ENCODE measurements at places on chromosomes 1 and 21. TPM values are rescaled to one million over a fixed set of nuclear protein-coding genes. Genes with fewer than 3 reads are reported as not detected.

Gene SPATA45
- total RNA-seq = not detected

Gene FAM78B
- 0.16 TPM for total RNA-seq

Gene TNFSF4
- total RNA-seq = 2.1 TPM

DNA sequence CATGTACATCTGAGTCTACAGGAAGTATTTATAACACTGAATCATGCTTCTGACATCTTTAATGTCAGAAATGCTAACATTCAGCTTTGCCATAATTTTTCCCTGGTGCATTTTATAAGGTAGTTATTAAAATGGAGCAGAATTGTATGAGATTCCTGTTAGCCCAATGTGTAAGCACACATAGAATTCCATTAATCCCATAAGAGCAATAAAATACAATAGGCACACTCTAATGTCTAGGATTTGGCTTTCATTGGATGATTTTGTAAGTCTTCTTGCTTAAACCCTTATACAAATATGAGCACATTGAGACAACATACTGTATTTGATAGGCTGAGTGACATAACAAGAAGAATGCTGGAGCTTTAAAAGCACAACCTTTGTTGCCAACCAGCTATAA lies 256.4 kb downstream of the HMCN1 start:
- H3K36me3 ChIP-seq = peaks cover 6% of the 10 kb centered on the region
- DNase-seq = no peak
- H3K4me1 ChIP-seq = no peaks in the 10 kb centered on the region
- H3K4me3 ChIP-seq = no peak overlapping the region
- H3K27me3 ChIP-seq = no peaks in the 10 kb centered on the region

DNA sequence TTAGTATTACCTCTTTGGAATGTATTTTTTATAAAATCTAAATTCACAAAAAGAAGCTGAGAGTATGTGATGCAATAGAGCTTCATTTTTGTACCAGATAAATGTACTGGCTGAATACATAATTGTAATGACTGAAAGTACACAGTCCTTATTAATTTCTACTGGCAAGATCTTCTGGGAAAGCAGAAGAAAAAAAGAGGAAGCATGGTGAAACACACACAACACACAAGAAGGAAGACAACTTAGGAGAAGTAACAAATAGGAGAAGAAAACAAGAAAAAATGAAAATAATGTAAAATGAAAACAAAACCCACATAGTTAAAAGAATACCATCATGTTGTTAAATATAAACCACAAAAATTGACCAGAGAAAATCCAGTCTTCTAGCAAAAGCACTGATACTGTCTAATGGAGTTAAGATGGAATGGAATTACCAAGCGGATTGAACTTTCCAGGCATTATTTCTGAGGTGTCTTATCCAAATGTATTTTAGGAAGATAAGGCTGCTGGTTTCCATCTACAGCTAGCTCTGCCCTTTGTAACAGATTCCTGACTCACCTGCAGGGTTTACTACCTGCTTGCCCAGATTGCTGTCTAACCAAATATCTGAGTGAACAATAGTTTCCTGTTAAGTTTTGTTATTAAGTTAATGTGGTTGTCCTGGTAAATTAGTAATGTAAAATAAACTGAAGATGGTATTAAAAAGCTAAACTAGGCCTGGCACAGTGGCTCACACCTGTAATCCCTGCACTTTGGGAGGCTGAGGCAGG lies 4.5 kb upstream of the COP1 start:
- H3K27ac ChIP-seq = no peak overlapping the region
- H3K4me3 ChIP-seq = no peak overlapping the region
- H3K36me3 ChIP-seq = no peaks in the 10 kb centered on the region

- no peaks in the 10 kb centered on the region for H3K27me3 ChIP-seq
- H3K4me1 ChIP-seq = peaks cover 11% of the 10 kb centered on the region
- H3K36me3 ChIP-seq = no peaks in the 10 kb centered on the region
- H3K4me3 ChIP-seq = no peak overlapping the region
Measured at GRCh38 chr1:236082526-236082925, 17.6 kb upstream of the NID1 start.

GRCh38 chr1:181972256-181972655 lies 89.3 kb downstream of the ZNF648 start:
- H3K27me3 ChIP-seq = peaks cover 9% of the 10 kb centered on the region
- no peak overlapping the region for H3K27ac ChIP-seq
- H3K4me3 ChIP-seq = no peak overlapping the region
- DNase-seq = no peak

GRCh38 chr1:68953311-68953710 lies 456.4 kb upstream of the DEPDC1 start:
- no peaks in the 10 kb centered on the region for H3K36me3 ChIP-seq
- no peak for DNase-seq
- H3K4me3 ChIP-seq = no peak overlapping the region
- H3K27me3 ChIP-seq = no peaks in the 10 kb centered on the region

DNA sequence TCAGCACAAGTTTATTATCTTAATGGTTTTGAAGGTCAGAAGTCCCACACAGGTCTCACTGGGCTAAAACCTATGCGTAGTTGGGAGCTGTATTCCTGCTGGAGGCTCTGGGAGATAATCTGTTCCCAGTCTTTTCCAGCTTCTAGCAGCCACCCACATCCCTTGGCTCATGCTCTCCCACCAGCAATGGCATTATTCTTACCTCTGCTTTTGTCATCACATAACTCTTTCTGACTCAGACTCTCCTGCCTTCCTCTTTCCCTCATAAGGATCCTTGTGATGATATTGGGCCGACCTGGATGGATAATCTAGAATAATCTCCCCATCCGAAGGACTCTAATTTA lies 122.2 kb upstream of the PRDX6 start:
- no peaks in the 10 kb centered on the region for H3K27me3 ChIP-seq
- H3K36me3 ChIP-seq = peaks cover 20% of the 10 kb centered on the region
- no peak overlapping the region for H3K27ac ChIP-seq
- peaks cover 25% of the 10 kb centered on the region for H3K4me1 ChIP-seq
- DNase-seq = no peak

DNA sequence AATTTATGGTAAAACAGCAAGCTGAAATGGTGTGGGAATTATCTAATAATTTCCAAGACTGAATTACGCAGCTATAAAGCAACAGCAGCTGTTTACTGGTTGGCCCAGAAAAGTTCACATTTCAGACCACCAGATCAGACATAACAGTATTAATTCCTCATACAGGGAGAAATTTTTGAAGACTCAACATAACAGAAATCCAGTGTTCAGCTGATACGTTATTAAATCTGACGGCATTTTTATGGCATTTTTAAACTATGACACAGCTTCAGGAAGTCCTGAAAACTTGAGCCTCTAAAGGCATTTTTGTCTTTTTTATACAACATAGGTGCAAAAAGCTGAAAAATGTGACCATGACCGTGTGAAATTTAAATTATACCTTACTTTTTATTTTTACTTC lies 91.2 kb downstream of the APP start:
- no peaks in the 10 kb centered on the region for H3K27me3 ChIP-seq
- peaks cover 8% of the 10 kb centered on the region for H3K36me3 ChIP-seq
- H3K27ac ChIP-seq = peak overlapping the region; percentile 82
- no peak for DNase-seq

DNA sequence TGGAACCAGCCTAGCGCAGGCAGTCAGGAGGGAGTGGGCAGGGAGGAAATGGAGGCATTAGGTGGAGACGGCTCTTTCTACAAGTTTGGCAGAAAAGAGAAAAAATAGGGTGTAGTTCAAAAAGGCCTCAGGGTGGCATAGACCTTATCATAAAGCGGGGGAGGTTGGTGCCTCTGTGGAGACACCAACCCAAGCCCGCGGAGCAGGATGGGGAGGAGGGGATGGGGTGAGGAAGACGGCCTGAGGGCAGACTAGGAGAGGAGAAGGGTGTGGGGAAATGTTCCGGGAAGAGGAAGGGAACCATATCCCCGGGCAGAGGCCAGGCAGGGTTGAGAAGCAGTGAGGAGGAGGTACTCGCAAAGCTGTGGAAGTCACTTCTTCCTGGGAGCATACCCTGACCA lies 17.4 kb upstream of the SHE start:
- no peak overlapping the region for H3K27ac ChIP-seq
- H3K27me3 ChIP-seq = peaks cover 46% of the 10 kb centered on the region
- no peak overlapping the region for H3K4me3 ChIP-seq
- no peaks in the 10 kb centered on the region for H3K36me3 ChIP-seq
- no peak for DNase-seq

DNA sequence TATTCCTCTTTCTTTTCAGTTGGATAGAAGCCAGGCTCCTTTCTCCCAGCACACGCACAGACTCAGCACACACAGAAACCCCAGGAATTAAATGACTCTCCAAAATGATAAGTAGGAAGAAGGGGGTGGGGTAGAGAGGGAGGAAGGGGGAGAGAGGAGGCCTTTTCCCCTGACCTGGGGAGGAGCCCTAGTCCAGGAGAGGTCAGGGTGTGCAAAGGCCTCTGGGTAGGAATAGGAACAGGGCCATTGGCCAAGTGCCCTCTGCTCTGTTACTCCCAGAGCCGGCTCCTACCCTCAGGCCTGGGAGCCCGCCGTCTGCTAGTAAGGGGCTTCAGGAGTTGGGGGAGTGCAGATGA lies 35.6 kb upstream of the PUM1 start:
- no peak overlapping the region for H3K4me3 ChIP-seq
- peak overlapping the region; percentile 75 for H3K27ac ChIP-seq
- H3K36me3 ChIP-seq = no peaks in the 10 kb centered on the region
- no peak for DNase-seq
- H3K27me3 ChIP-seq = no peaks in the 10 kb centered on the region

DNA sequence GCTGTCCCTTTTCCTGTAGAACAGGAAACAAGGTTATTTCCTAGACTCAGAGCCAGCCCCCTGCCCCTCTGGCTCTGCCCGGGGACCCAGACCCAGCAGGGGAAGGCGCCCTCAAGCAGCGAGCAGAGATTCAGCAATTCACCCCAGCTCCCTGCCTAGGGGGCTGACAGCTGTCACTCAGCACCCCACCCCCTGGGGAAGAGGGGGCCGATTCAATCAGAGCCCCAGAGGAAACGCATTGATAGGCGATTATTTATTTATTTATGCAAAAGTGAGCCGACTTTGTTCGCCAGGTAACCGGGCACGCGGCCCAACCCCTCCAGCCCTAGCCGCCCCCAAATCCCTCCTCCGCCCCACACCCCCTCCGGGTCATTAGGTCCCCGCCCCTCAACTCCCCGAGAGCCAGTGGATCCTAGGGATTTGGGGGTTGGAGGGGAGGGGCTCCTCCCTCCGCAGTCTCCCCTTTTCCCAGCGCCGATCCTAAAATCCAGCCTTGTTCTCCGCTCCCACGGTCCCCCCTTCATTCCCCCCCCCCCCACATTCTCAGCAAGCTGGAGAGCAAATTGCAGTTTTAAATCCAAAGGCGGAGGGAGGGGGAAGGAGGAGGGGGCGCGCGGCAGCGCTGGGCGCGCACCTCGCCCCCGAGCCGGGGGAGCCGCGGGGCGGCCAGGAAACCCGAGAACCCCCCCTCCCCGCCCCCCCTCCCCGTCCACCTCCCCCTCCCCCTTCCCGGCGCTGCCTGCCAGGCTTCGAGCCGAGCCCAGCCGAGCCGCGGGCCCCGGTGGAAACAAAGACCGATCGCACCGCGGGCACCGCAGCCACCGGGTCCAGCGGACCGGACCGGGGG lies 1.3 kb downstream of the AHDC1 start:
- H3K36me3 ChIP-seq = no peaks in the 10 kb centered on the region
- DNase-seq = peak; percentile 75
- no peaks in the 10 kb centered on the region for H3K27me3 ChIP-seq
- peak overlapping the region; percentile 96 for H3K27ac ChIP-seq

GRCh38 chr1:175078629-175079028 lies 11.0 kb downstream of the TNN start:
- peaks cover 9% of the 10 kb centered on the region for H3K4me1 ChIP-seq
- no peak overlapping the region for H3K4me3 ChIP-seq
- H3K27me3 ChIP-seq = peaks cover 15% of the 10 kb centered on the region
- DNase-seq = no peak

GRCh38 chr21:34737115-34737514 lies 68.3 kb downstream of the CLIC6 start:
- no peaks in the 10 kb centered on the region for H3K36me3 ChIP-seq
- peaks cover 9% of the 10 kb centered on the region for H3K4me1 ChIP-seq
- H3K4me3 ChIP-seq = no peak overlapping the region
- no peak for DNase-seq
- no peak overlapping the region for H3K27ac ChIP-seq
- peaks cover 6% of the 10 kb centered on the region for H3K27me3 ChIP-seq

Data from mesothelial cell of epicardium (in vitro differentiated cells).